Putamen (tissue), 1 donor: ENCODE measurements at places on chromosomes 12 and 14.

DNA sequence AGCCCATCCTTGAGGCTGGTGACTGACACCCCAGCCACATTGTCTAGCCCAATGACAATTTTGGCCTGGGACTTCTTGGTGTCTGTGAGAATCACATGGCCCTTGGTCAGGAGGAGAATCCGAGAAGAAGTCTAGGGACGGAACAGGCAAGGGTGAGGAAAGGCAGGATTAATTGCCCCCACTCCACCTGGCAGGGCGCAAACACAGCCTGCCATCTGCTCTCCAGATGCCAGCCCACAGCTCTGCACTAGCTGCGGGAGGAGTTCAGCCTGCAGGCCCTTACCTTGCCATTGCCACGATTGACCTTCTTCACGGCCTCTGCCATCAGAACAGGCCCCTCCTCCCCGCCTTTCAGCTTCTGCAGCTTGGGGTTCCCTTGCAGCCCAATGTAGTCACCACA lies 13.1 kb upstream of the TAC3 start:
- DNase-seq, result no peak

DNA sequence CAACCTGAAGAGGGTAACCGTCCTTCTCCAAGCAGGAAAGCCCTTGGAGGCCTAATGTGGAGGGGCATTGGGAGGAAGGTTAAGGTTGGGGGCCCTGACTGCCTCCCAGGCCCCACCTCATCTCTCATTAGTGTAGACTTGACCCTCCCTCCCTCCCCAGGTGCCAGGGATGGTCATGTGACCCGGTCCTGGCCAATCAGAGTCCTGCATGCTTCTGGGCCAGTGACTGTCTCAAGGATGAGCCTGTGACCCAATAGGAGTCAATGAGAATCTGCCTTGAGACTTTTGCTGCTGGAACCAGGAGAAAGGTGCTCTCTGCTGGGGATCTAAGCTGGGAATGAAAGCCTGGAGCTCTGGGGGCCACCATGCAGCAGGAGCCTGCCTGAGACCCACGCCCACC lies 70.8 kb downstream of the NCOR2 start:
- DNase-seq, result no peak

DNA sequence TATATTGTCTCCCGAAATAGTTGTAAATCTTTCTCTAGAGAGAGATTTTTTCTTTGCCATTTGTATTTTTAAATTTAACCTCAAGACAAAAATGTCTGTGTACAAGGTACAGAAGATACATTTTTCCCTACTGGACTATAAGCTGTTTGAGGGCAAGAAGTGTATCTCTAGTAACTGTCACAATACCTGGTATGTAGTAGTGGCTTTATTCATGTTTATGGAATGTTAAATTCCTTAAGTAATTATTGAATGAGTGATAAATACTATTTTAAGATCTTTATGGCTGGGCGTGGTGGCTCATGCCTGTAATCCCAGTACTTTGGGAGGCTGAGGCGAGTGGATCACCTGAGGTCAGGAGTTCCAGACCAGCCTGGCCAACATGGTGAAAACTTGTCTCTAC lies 24.4 kb upstream of the CDK17 start:
- no peak for DNase-seq

- DNase-seq, result no peak
Measured at GRCh38 chr12:92953747-92954146, 24.7 kb upstream of the EEA1 start.

DNA sequence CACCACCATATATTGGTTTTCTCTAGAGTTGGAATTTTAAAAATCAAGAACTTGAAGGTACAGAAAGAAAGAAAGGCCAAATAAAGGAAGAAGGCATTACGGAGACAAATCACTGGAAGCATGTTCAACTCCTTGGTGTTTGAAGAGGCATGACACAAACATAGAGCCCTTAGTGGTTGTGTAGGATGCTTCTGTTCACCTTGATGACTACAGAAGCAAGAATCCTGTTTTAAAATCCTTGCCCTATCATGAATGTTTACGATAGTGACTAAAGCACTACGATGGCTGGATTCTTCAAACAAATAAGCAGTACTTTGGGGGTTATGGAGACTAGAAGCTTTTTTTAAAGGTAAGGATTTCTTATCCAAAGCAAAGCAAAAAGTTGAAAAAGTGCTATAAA lies 10.3 kb upstream of the ISM2 start:
- DNase-seq, result no peak

- no peak for DNase-seq
Measured at GRCh38 chr14:101858791-101859537, 97.5 kb downstream of the PPP2R5C start.

GRCh38 chr12:131826097-131826928 lies 1.9 kb upstream of the MMP17 start:
- no peak for DNase-seq

- no peak for DNase-seq
Measured at GRCh38 chr14:55085060-55085660, 33.7 kb downstream of the MAPK1IP1L start.

- DNase-seq, result no peak
Measured at GRCh38 chr12:95146769-95147168, 70.5 kb downstream of the FGD6 start.

DNA sequence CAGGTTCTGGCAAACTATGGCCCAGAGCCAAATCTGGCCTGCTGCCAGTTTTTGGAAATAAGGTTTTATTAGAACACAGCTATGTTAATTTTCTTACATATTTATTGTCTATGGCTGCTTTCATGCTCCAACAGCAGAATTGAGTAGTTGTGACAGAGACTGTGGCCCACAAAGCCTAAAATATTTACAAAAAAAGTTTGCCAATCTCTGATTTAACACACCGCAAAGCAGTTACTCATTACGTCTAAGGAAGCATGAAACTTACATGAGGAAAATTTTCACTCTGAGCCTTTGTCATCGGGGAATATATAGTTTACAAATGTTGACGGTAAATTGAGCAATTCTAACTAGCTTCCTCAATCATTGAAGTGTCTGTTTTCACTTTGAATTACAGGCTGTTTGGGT lies 96.5 kb downstream of the UNC79 start:
- no peak for DNase-seq

DNA sequence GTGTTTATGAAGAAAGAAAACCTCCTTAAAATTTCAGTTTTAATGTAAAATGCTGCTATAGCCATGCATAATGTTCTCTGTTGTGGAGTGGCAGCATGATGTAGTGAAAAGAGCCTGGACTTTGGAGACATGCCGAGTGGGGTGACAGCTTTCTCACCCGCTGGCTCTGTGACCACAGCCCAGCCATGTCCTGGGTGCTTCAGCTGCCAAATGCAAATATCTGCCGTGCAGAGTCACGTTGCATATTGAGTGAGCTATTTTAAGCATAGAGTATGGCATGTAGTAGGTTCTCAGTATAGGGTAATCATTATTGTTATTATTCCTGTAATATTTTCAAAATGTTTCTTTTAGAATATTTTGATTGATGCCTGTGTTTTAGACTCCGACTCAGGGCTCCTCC lies 15.5 kb upstream of the TCTN2 start:
- no peak for DNase-seq
